AG04450 (cell line): ENCODE measurements at places on chromosomes 4 and X.

GRCh38 chrX:110346681-110347080 lies 12.0 kb upstream of the RTL9 start:
- no peak for DNase-seq

- DNase-seq, result peak; percentile 87
These were observed at the start of gene YTHDC1 for GRCh38 chr4:68349649-68350360. Gene YTHDC1 (minus strand): TSS chr4:68350090. CDS start chr4:68349753, 337 bp downstream.

DNA sequence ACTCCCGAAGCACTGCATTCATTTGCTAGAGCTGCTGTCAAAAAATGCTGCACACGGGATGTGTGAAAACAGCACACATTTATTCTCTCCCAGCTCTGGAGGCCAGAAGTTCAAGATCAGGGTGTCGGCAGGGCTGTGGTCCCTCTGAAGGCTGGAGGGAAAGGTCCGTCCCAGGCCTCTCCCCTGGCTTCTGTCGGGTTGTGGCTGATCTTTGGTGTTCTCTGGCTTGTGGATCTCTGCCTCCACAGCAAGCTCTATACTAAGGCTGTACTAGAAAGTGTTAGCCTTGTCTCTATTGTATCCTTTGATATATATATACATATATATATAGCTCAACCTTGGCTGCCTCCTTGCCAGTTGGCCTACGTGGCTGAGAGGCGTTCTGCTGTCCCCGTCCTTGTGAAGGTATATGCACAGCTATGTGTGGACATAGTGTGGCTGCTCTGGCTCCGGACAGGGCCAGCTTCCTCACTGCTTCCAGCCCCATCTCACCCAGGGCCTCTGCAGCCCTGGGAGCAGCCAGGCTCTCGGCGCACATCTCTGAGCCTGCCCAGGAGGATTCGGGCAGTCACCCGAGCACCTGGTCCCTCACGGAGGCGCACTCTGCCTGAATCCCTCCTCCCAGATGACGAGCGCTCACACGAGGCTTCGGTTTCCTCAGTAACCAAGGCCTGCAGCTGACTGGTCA lies 15.0 kb upstream of the DUSP9 start:
- no peak for DNase-seq

DNA sequence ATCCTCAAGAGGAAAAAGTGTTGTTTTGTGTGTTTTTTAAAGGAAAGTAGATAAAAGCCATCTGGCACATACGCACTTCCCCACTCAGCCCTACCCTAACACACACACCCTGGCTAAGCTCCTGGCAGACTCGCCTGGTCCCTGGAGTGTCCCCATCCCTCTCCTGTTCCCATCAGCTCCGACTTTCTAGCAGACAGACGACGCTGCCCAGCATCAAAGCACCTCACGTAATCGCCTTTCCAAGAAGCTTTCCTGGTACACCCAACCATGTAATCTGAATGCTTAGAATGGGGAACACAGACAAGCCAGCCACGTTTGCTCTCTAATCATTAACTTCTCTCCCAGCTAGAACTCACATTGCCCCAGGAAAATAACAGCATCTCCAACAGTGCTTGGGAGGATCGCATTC lies 116.2 kb downstream of the AFAP1 start:
- no peak for DNase-seq

DNA sequence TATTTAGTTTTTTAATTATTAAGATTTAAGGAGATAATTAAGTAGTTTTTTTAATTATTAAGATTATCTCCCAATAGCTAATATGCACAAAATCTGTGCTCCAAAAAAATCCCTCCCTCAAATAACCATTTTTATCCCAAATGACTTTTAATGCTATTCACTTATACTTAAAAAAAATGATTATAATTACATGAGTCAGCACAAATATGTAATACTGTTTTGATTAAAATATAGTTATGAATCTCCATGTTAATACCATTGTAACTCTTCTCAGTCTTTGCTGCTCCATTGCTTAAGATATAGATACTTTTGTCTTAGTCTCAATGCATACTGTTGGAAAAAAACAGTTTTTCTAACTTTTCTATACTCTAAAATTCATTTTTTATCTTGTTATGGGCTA lies 1121.1 kb upstream of the ADGRL3 start:
- DNase-seq, result no peak

DNA sequence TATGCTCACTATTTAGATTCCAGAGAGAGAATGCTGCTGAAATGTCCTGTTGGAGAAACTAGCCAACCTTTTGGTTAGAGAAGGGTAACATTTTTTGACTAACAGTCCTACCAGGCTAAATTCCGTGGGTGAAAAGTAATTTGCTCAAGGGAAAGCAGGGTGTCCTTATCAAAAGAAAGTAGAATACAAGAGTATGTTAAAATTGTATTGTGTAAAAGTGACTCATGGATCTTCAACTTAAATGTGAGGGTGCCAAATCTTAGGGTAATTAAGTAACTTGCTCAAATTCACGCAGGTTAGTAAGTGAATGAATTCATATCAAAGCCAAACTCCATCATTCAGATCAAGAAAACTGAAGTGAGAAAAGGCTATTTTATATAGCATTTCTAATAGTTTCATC lies 81.7 kb downstream of the PCDH7 start:
- DNase-seq, result no peak

- DNase-seq, result peak; percentile 70
These were observed 6.2 kb downstream of the GK start for GRCh38 chrX:30659421-30659820.

GRCh38 chr4:7134737-7135388 lies 57.5 kb upstream of the SORCS2 start:
- DNase-seq, result peak; percentile 68

- no peak for DNase-seq
These were observed 722.0 kb upstream of the PCDH10 start for GRCh38 chr4:132427125-132427524.

- no peak for DNase-seq
These were observed 21.3 kb upstream of the ADRA2C start for GRCh38 chr4:3744901-3745300.

- DNase-seq, result no peak
These were observed 86.3 kb upstream of the MYOZ2 start for GRCh38 chr4:119049342-119049741.

GRCh38 chr4:181645489-181645888 lies 597.7 kb upstream of the TENM3 start:
- no peak for DNase-seq

DNA sequence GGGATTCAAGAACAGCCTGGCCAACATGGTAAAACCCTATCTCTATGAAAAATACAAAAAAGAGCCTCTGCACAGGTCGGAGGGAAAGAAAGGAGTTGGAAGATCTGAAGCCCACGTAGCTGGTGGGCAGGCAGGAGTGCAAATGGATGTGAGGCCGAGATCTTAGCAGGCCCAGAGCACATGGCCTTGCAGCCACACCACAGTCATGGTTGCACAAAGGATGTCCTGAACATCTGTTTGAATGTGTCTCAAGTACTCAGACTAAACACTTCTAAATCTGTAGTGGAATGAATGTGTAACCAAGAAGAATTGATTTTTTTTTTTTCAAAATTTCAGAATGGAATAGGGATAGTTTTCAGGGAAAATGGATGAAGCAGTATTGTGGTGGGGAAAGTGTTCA lies 10.8 kb downstream of the CA5B start:
- no peak for DNase-seq

- DNase-seq, result peak; percentile 75
These were observed 81.5 kb upstream of the EGFL6 start for GRCh38 chrX:13487731-13488505.

GRCh38 chr4:176274441-176274840 lies 5.4 kb upstream of the ASB5 start:
- DNase-seq, result no peak

GRCh38 chr4:83209419-83209818 lies 75.2 kb downstream of the COQ2 start:
- DNase-seq, result no peak

- no peak for DNase-seq
These were observed 44.6 kb downstream of the ARHGEF9 start for GRCh38 chrX:63740382-63740781.

- no peak for DNase-seq
These were observed 12.7 kb downstream of the FGFBP1 start for GRCh38 chr4:15925830-15926229.

DNA sequence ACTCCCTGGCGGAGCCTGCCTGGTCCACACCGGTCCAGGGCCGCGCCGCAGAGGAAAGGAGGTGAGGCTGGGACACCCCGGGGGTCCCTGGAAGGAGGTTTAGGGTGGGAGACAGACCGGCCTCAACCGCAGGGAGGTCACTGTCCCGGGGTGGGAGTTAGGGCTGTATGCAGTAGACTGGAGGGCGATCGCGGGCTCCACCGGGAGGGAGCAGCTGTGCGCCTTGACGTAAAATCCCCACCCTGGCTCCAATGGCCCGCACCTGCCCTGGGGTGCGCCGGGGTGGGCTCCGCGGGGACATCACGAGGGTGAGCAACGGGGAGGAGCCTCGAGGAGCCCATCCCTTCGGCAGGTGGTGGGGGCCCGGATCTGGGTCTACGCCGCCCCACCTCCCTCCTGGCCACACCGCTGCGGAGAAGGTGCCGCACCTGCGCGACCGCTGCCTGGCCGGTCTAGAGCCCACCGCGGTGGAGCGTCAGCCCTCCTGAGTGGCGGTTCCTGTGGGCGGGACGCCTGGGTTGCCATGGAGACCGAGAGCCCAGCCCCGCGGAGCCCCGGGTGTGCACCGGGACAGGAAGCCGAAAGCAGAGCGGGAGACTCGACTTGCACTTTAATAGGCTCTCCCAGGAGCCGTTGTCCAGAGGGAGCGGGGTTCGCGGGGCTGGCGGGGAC lies 105.1 kb downstream of the ADRA2C start:
- DNase-seq, result no peak

DNA sequence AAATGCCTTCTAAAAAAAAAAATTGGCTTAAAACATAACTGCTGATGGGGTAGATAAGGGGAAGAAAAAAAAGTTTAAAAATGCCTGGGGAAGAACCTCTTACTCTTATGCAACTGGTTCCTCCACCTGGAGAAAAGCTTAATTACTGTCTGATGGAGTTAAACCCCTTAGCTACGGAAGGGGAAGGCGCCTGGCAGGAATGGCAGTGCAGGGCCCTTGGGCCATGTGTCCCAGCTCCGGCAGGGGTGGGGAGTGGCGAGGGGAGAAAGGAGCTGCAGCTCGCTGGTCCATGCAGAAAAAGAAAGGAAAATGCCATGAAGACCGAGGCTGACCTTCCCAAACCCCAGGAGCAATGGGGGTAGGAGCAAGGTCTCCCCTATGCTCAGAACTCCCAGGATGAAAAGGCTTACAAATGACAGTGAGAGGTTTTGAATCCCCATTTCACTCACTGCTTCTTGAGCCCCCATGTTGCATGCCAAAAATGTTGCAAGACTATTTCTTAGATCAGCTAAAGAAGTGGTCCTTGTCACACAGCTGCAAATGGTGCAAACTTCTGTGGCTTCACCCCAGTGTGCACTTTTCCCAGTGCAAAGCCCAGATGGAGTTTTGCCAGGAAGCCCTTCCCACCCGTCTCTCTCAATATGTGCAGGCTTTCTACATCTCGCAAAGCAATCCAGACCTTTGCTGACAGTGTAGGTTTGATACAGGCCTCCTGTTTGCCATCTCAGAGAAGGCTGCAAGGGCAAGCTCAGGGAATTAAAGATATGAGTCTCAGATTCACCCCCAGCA lies 204.8 kb upstream of the CT83 start:
- DNase-seq, result no peak

DNA sequence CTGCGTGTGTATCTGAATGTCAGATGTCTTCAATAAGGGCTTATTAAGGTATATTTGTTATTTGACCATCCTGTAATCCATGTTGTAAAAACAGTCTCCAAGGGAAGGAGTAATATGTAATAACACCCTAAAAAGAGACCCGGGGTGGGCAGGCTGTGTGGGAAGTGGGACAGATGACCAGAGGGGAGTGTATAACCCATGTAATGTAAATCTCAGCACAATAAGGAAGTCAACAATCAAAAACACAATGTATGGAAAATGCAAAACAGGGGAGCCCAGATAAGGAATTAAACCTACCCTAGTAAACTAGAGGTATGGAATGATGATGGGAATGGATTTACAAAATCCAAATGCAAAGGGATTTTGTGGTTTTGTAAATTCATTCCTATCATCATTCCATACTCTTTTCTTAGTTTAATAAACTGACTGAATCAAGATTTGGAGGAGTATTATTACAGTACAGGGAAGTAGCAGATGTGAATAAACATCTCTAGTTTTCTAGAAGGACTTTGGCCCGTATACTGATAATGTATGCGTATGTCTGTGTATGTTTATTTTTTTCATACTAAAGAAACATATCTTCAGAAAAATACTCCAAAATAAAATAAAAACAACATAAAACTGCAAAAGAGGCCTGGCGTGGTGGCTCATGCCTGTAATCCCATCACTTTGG lies 15.7 kb upstream of the ENPEP start:
- DNase-seq, result no peak

DNA sequence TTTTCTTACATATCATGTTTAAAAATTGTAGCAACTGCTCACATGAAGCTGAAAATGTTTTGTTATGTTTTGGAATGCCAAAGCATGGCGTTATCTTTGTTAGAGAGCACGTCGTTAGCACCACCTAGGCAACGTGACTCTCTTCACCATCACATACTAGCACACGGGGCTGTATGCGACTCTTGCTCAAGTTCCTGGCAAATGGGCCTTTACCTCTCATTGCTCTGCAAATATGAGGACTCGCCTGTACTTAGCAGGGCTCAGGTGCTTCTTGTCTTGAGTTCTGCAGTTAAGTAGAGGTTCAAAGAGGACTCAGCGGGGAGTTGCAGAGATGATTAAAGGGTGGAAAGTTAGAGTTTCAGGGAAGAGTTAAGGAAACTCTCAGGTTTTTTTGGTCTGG lies 59.4 kb downstream of the CLCN4 start:
- DNase-seq, result no peak

- DNase-seq, result no peak
These were observed 33.2 kb upstream of the YTHDC1 start for GRCh38 chr4:68383115-68383514.

GRCh38 chrX:74318672-74319071 lies 14.7 kb downstream of the ZCCHC13 start:
- no peak for DNase-seq

DNA sequence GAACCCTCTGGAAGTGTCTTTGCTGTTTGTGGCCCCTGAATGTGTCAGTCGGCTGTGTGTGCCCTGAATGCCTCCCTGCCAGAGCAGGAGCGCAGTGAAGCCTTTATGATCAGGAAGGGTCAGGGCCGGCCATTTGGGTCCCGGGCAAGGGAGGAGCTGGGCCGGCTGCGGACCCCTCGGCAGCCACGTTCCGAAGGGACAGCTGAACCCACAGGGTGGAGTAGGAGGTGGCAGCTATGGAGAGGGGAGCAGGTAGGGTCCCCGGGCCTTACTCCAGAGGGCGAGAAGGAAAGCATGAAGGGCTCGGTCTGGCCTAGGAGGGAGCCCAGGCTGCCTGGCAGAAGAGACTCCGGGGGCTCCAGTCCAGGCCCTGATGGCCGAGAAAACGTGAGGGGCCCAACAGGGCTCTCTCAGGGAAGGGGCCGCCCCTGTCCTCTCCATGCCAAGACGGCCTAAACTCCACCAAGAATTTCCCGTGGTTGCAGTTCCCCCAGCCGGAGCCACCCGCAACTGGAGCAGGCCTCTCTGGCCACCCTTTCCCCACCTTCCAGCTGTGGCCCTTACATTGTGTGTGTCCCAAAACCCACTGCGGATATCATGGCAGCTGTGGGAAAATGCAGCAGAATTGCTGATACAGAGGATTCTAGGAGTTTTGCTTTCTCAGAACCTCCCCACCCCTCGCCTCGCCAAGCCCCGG lies 182.2 kb upstream of the STK26 start:
- no peak for DNase-seq

GRCh38 chr4:162163892-162164759 lies at the start of gene FSTL5:
Gene FSTL5 (minus strand): TSS chr4:162164000. CDS start chr4:162111396, 52,604 bp downstream.
- DNase-seq, result no peak

- DNase-seq, result no peak
These were observed 299.9 kb downstream of the UNC5C start for GRCh38 chr4:95248720-95249425.
